ENCODE measurements at places on chromosomes 3 and 15. TPM values are rescaled to one million over a fixed set of nuclear protein-coding genes. Genes with fewer than 3 reads are reported as not detected.

Gene TM2D3
- total RNA-seq: 52.6 TPM

Gene DET1
- total RNA-seq: 8.1 TPM

Gene RMDN3
- total RNA-seq: 16.0 TPM

Gene ZPLD1
- not detected for total RNA-seq

Gene SPSB4
- total RNA-seq: not detected

Gene EFCC1
- not detected for total RNA-seq

Gene COL6A5
- total RNA-seq: not detected
